ENCODE measurements at places on chromosomes 11 and 22.

DNA sequence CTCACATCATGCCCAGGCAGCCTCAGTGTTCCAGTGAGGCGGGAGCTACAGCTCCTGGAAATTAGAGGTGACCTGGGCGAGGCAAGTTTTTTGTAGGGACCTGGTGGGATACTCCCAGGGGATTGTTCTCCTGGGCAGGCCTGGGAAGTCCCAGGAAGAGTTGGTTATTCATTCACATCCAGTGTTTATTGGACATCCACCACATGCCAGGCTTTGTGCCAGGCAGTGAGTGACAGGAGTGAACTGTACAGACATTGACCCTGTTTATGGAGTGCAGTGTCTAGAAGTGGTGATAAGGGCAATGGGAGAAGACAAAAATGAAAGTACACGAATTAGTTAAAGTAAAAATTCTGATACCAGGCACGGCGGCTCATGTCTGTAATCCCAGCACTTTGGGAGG lies 29.4 kb downstream of the YWHAH start:
- DNase-seq, result no peak

DNA sequence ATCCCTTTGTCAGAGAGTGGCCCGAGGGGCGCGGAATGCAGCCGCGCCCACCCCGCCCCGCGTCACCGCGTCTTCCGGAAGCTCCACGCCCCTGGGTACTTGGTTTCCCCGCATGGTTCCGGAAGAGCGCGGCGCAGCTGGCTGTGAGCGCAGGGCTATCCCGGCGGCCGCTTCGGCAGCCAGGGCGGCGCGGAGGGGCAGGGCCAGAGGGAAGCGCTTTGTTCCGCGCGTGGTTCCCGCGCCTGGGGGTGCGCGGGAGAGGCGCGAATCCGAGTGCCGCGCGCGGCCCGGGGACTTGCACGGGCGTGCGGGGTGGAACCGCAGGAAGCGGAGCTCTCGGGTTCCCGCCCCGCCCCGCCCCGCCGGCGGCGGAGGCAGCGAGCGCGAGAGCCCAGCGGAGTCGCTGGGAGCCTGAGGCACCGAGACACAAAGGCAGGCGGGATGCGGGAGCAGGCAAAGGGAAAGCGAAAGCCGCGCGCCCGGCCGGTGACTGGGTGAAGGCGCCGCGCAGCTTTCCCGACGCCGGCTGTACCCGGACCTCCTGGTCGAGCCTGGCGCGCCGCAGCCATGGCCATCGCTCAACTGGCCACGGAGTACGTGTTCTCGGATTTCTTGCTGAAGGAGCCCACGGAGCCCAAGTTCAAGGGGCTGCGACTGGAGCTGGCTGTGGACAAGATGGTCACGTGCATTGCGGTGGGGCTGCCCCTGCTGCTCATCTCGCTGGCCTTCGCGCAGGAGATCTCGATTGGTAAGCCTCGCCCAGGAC lies at the start of gene PANX1:
PANX1 (plus strand) TSS at position 96 of the 766 bp plus-strand sequence; CDS start at position 568, 472 bp downstream.
- peak; percentile 88 for DNase-seq

- DNase-seq, result no peak
Measured at GRCh38 chr22:30875481-30876215, 92.9 kb downstream of the MORC2 start.

GRCh38 chr11:129828301-129828836 lies 12.7 kb downstream of the TMEM45B start:
- peak; percentile 78 for DNase-seq

- DNase-seq, result no peak
Measured at GRCh38 chr11:122984186-122985011, 2.8 kb upstream of the BSX start.

DNA sequence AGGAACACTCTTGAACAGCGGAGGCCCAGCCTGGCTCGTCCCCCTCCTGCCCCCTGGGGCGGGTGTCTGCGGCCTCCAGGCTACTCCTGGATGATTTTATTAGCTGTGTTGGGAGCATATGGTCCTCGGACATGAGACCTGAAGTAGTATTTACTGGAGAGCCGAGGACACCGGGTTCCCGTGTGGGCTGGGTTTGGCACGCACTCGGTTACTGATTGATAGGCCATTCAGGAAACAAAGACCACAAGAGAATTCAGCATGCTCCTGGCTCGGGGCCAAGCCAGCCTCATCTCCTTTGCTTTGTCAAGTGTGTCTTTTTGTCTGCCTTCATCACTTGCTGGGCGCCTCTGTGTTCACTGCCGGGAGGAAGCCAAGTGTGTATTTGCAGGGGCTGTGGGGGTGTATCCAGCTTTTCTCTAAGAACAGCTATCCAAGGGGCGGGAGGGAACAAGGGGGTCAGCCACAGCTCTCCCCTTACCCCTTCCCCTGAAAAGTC lies 9.7 kb downstream of the FXYD2 start:
- DNase-seq, result peak; percentile 98

GRCh38 chr22:43014316-43014868 lies 557 bp downstream of the PACSIN2 start:
- peak; percentile 34 for DNase-seq

GRCh38 chr11:66858186-66858938 lies 1.5 kb downstream of the LRFN4 start:
- DNase-seq, result no peak
